NCI-H524 treated with DMSO at 0.1 percent for 48 hours (cell line): ENCODE measurements at places on chromosomes 11 and 22.
A peak's percentile ranks its signal among the peaks of the same experiment; 100 is the strongest.

- DNase-seq, result no peak
Measured at GRCh38 chr22:20550851-20551744, 43.7 kb downstream of the MED15 start.

DNA sequence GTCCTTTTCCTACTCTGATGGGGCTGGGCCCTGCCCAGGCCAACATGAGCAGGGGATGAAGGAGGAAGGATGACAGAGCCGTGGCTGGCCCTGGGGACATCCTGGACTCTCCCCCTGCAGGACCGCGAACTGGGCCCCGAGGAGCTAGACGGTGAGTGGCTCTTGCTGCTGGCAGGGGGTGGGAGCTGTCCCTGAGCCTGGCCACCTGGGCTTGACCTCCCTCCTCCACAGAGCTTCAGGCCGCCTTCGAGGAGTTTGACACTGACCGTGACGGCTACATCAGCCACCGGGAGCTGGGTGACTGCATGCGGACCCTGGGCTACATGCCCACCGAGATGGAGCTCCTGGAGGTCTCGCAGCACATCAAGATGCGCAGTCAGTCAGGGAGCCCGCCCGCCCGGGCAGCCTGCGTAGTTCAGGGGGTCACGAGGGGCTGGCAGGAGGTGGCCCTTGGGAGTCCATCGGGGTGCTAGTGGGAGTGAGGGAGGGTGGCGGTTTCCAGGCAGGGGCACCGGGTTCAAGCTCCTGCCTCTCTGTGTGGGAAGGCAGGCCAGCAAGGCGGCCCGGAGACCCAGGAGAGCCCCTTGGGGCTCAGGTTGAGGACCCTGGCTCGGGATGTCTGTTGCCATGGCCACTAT, 1.0 kb downstream of the CABP4 start:
- DNase-seq, result no peak

- no peak for DNase-seq
Measured at GRCh38 chr11:23313001-23313400, 452.7 kb upstream of the CCDC179 start.

- DNase-seq, result no peak
Measured at GRCh38 chr22:21761086-21761485, 25.5 kb upstream of the YPEL1 start.

GRCh38 chr11:64745189-64745520, 1.2 kb upstream of the RASGRP2 start:
- no peak for DNase-seq

GRCh38 chr11:94130298-94131046, 1.8 kb downstream of the PANX1 start:
- DNase-seq, result no peak

DNA sequence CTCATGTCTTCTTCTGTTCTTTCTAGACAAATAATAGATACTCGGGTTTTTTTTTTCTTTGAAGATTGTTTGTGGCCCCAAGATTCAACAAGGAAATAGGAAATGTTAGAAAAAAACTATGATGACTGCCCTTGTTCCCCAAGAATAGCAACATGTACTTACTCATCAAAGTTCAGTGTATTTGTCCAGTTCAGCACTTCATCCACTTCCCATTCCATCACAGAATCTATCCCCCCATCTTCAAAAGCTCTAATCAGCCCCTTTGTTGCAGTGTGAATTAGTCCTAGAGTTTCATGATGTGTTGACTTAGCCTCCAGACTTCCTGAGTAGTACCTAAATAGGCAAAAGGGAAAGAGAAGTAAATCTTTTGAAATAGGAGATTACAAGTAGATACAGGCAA, 74.3 kb downstream of the C11orf65 start:
- DNase-seq, result no peak

- no peak for DNase-seq
Measured at GRCh38 chr11:44775366-44775984, 48.7 kb downstream of the TSPAN18 start.

- DNase-seq, result no peak
Measured at GRCh38 chr11:45895553-45896259, 10.3 kb downstream of the MAPK8IP1 start.

- no peak for DNase-seq
Measured at GRCh38 chr11:73330569-73331093, 22.6 kb downstream of the ARHGEF17 start.

GRCh38 chr11:1138097-1138496, 19.7 kb upstream of the MUC5AC start:
- no peak for DNase-seq

DNA sequence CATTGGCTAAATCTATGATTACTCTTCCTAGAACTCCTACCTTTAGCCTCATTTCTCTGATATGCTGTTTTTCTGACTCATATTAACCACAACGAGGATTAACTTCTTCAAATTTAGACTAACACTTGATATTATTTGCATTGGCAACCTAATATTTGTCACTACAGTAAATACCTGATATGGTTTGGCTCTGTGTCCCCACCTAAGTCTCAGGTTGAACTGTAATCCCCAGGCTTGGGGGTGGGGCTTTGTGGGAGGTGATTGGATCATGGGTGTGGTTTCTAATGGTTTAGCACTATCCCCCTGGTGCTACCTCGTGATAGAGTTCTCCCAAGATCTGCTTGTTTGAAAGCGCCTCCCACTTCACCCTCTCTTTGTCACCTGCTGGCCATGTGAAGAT, 17.1 kb upstream of the MED17 start:
- DNase-seq, result no peak

DNA sequence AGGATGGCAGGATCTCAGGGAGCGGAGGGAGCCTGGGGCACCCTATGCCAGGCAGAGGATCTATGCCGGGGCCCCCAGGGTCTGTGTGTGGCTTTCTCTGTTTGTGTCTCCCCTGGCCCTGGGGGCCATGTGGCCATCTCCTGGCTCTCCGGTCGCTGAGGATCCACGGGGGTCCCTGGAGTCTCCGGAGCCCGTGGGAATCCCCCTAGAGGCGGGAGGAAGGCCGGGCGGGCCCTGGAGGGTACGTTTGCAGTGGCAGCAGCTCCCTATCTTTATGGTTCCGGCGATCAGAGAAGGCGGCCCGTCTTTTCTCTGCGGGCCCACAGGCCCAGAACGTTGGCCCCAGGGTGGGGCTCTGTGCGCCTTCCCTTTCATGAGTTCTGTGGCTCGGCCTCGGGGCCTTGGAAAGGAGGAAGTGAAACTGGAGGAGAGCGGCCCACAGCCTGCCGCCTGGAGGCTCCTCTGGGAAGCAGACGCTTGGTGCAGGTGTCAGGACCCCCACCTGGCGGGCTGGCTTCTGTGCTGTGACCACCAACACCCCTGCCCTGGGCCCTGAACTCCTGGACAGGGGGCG, 82.1 kb downstream of the KCNQ1 start:
- no peak for DNase-seq

GRCh38 chr11:87722756-87723565, 452.3 kb downstream of the RAB38 start:
- no peak for DNase-seq

GRCh38 chr11:27427183-27427980, 45.2 kb downstream of the LGR4 start:
- no peak for DNase-seq

GRCh38 chr11:9688716-9689511, 25.0 kb downstream of the SWAP70 start:
- DNase-seq, result no peak

DNA sequence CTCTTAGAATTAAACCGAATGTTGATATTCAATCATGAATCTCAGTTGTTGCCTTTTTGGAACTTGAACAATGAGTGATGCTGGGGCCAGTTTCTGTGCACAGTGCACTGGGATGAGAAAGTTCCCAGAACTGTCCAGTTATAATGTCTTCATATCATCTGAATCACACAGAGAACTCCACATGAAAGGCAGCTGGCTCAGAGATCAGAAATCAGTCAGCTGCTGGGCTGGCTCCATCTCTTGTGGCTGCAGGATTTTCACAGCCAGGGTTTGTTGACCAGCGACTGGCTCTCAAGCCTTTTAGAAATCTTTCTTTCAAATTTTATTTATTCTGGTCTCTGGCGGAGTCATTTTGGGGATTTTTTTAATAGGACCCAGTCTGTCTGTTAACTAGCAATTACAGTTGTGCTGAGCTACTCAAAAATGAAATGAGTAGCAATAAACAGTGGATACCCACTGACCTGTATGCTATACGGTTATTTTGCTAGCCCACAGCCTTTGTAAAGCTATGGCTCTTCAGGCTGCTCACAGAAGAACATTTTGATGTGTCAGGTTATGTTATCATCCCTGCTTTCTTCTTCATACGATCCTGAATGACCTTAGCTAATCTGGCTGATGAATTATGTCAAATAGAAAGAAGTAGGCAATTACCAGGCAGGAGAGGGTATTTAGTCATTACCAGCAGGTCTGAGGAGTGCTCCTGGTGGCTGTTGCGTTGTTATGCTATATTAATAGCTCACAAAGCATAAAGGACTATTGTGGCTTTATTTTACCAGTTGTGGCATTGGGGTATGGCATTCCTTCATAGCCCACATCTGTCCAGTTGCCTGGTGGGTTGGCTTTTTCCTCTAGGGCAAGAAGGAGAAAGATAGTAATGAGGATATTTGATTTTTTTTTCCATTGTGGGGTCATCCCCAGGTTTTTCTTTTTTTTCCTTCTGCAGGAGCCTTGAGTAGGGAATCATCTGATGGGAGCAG, 3.6 kb downstream of the FAT3 start:
- DNase-seq, result no peak

DNA sequence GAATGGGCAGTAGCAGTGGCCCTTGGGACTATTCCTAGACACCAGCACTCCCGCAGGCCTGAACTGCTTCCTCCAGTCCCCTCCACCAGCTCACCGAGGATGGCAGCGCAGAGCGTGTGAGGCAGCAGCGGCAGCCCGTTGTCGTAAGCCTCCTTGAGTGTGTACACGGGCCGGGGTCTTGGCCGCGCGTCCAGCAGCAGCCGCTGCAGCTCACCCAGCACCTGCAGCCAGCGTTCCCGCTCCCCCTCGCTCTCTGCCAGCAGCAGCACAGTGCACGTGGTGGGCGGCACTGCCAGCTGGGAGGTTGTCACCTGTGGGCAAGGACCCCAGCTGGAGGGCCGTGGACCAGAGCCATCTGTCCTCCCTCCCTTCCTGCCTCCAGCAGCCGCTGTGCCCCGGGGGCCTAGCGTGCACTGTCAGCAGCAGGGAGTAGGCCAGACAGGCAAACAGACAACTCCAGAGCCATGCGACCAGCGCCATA, 13.0 kb downstream of the CDC42BPG start:
- peak; percentile 45 for DNase-seq

- DNase-seq, result no peak
Measured at GRCh38 chr22:31230871-31231621, 18.9 kb downstream of the LIMK2 start.

DNA sequence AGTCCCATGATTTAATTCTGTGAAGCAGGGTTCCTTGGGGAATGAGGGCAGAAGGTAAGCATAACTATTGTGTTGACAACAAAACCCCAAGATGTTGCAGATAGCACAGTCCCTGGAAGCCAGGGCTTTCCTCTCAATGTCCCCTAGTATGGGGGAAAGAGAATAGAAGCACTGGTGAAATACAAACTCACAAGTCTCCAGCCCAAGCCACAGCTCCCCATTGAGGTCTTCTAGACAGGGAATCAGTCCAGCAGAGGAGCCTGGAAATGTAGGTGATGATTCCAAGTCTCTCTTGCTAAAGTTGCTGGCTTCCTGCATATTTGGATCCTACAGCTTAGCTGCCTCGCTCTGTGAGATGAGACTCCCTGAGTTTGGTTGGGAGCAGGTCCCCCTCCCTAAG, 31.7 kb upstream of the DRD2 start:
- no peak for DNase-seq
